ENCODE measurements at places on chromosomes 7 and 10.
A peak's percentile ranks its signal among the peaks of the same experiment; 100 is the strongest.

- DNase-seq, result no peak
Measured at GRCh38 chr7:122453432-122453831, 148.9 kb upstream of the FEZF1 start.

- peak; percentile 78 for DNase-seq
Measured at GRCh38 chr7:64951250-64951848, 39.5 kb downstream of the ZNF117 start.

DNA sequence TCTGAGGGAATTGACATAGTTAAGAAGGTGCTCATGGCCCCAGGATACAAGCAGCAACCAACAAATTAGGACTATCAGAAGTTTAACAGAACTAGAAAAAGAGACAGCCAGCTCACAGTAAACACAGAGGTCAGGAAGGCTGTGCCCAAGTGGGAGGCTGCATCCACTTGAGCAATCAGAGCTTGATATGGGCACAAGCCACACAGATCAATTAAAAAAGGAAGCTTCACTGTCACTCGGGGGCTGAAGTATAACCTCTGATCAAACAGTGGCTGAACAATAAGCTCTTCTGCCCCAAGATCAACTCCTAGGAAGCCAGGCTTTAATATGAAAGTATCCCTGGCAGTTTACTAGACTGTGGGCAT is 40.0 kb downstream of the ZNF438 start:
- no peak for DNase-seq

- no peak for DNase-seq
Measured at GRCh38 chr7:151403764-151404163, 6.1 kb downstream of the WDR86 start.

GRCh38 chr10:35415505-35415904 is 79.2 kb downstream of the CCNY start:
- DNase-seq, result no peak

DNA sequence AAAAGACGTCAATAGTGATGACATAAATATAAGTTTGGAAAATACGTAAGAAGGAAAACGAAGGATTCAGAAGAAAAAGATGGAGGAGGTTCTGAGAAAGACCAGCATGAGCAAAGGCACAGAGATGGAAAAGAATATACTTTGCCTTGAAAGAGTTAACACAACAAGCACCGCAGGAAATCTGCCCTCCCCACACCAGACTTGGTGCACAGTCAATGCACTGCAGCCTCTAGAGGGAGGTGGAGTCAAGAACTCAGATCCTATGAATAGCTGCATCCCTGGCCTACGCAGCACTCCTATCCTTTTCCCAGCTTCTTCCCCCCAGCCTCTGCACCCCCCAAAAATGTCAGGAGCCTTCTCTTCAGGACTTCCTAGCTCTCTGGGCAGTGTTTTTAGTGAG is 1370.6 kb upstream of the LRRTM3 start:
- no peak for DNase-seq

GRCh38 chr10:48627984-48628609 is 23.2 kb upstream of the ARHGAP22 start:
- DNase-seq, result no peak

DNA sequence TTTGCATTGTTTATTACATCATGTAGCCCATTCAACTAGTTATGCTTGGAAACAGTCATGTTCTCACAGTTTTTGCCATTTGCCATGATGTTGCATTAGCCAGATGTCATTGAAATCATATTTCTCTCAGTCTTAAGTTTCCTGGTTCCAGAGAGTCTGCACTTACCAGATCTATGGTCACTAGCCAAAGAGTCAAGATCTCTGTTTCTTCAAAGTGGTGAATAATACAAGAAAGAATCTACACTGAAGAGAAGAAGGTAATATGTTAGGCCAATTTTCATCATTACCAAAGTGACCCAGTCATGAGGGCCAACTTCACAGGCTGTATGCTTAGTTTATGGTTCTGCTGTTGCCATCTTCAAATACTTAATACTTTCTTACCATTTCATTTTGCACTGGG is 89.0 kb upstream of the PHYHIPL start:
- DNase-seq, result no peak

GRCh38 chr10:126905776-126906703 is 812 bp downstream of the DOCK1 start:
- no peak for DNase-seq

DNA sequence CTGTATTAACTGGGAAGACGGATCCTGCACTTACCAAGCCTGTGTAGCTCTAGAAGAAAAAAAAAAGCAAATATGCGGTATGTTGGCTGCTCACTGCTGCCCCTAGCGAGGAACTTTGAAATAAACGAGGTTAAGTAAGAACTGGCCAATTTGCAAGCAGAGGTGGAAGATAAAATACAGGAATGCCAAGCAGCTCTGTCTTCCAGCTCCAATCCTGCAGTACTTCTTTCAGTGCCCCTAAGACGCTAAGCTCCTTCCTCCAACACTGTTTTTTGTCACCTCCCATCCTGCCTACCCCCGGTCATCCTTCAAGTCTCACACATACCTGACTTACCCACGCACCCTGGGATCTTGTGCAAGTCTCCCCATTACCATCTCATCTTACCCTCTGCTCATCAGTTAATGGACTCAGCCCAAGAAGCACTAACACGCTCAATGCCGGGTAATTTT is 809 bp downstream of the C10orf143 start:
- peak; percentile 90 for DNase-seq

DNA sequence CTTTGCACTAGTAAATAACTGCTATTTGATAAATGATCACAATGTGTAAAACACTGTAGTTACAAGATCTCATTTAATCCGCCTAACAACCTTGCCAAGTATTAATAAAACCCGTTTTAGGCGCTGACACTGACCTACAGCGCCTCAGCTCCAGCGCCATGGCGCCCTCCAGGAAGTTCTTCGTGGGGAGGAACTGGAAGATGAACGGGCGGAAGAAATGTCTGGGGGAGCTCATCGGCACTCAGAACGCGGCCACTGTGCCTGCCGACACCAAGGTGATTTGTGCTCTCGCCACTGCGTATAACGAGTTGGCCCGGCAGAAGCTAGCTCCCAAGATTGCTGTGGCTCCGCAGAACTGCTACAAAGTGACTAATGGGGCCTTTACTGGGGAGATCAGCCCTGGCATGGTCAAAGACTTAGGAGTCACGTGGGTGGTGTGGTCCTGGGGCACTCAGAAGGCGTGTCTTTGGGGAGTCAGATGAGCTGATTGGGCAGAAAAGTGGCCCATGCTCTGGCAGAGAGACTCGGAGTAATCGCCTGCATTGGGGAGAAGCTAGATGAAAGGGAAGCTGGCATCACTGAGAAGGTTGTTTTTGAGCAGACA is 1.1 kb upstream of the TNPO3 start:
- no peak for DNase-seq

DNA sequence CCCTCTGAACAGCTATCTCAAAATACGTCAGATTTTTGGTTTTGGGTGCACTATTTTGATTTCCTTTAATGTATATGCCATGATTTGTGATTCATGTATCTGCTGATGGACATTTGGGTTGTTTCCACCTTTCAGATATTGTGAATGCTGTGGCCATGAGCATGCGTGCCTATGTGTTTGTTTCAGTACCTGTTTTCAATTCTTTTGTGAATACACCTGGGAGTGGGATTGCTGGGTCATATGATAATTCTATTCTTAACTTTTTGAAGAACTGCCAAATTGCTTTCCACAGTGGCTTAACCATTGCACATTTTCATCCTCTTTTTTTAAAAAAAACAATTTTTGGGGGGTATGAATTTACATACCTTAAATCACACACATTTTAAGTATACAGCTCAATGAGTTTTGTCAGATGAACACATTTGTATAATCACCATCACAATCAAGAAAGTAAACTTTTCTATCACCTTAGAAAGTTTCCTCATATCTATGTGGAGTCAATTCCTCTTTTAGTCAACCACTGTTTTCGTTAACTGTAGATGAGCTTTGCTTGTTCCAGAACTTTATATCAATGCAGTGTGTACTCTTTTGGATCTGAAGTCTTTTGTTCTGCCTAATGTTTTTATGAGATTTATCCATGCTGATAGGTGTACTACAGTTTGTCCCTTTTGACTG is 36.9 kb downstream of the CYP26A1 start:
- DNase-seq, result no peak

DNA sequence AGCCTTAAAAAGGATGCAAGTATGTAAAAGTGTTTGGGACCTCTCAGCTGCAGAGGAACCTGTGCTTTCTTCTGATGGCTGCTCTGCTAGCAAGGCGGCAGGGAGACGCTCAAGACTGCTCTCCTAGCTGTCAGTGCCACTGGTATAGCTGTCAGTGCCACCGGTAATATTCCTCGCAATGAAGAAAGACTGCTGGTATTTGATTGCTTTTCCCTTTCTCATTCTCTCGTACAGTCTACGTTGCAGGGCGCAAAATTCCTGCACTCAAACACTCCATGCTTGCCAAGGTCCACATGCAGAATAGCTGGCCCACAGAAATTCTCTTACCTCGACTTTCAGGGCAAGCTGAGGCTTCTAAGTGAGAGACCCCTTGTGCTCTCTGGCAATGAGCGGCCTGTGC is 432.6 kb upstream of the KLF6 start:
- no peak for DNase-seq

- no peak for DNase-seq
Measured at GRCh38 chr10:131979821-131980270, 1.9 kb downstream of the BNIP3 start.

DNA sequence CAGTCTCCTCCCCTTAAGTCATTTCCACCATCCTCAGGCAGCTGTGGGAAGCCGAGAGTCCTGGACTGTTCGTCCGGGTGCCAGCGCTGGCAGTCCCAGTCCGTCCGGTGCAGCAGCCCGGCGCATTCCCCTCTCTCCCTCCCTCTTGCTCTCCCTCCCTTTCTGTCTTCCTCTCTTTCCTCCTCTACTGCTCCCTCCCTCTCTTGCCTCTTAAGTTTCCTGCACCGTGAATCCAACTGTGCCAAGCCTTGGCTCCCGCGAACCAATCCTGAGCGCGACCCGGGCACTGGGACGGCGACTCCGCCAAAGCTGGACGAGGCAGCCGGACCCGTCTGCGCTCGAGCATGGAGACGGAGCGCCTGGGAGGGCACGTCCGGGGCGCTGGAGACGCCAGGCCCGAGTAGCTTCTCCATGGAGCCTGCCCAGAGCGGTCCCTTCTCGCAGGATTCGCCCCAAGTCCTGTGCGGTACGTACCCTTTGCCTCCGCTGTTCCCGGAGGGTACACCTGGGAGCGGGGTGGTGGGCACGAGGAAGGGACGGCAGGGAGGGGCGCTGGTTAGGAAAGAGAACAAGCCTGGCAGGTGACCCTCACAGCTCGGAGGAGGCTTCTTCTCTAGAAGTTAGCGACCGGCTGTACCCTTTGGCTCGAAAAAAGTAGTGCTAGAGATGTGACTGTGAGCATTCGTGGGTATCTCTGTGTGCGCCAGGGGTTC is 1.0 kb downstream of the NXPH1 start:
- no peak for DNase-seq

- no peak for DNase-seq
Measured at GRCh38 chr7:157538321-157538720, 201.5 kb downstream of the DNAJB6 start.

DNA sequence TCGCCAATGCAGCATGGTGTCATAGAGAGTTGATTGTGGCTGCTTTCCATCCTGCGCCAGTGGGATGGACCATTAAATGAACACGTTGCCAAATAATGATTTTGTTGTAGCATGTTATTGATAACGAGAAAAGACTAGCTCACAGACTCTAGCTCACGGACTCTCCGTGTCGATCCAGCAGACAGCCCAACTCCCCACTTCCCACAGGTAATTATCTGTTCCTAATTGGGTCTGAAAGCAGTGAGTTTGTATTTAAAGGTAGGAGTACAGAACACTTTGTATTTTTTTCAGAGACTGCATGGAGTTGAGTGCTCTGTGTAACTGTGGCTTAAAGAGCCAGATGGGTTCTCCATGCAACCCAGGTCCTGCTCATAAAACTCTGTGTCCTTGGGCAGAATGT is 1250.5 kb downstream of the TYW1 start:
- no peak for DNase-seq

DNA sequence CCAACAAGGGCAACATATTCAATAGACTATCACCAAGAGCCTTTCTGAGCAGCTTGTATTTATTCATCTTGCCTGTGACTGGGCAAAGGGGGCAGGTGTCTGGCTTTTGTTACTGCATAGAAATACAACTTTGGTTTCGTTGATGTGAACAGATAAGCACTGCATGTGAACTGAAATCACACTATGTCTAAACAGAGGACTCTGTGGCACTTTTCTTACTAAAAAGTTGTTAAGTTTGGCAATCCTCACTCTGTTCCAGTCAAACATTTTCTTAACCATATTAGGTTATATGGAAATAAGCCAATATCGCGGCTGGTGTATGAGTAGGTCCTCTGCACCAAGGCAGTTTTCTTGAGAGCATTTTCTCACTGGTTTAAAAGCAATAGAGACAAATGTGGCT is 48.5 kb downstream of the CALD1 start:
- no peak for DNase-seq

- DNase-seq, result no peak
Measured at GRCh38 chr10:118343115-118343514, 991 bp upstream of the FAM204A start.

DNA sequence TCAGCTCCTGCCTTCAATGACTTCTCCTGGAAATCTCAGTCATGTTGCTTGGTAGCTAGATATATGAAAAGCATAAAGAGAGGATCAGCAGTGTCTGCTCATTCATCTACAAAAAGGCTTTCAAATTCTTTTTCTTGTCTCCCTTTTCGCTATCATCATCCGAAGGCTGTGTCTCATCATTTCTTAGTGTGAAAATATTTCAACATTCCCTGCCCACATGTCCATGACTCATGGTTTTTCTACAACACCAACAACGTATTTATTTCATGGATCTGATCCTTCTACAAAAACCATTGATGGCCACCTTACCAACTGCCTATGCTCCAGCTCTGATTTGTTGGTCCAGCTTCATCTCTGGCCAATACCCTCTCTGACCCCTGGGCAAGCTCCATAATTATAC is 472.5 kb upstream of the GHITM start:
- no peak for DNase-seq

GRCh38 chr7:41051535-41051934 is 651.4 kb downstream of the INHBA start:
- DNase-seq, result peak; percentile 17

DNA sequence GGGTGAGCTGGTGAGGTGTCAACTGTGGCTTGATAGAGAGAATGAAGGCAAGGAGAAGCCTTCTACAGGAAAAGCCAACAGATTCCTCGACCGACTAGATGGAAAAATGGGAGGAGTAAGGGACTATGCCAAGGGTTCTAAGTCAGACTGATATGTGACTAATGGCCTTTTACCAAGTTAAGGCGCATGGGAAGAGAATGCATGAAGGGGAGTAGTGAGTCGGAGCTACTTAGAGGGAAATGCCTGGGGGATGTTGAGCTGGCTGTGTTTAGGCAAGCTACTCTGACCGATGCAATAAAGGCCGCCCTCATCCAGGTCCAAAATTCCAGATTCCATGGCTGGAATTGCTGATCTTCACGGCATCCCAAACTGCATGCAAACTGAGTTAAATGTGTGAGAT is 48.2 kb downstream of the APBB1IP start:
- no peak for DNase-seq

All from pons (tissue), 1 donor.